ENCODE measurements at places on chromosomes 7 and 10.

- DNase-seq, result no peak
Measured at GRCh38 chr7:121446526-121446925, 50.4 kb upstream of the FAM3C start.

GRCh38 chr7:81361769-81362312, 408.0 kb downstream of the HGF start:
- no peak for DNase-seq

DNA sequence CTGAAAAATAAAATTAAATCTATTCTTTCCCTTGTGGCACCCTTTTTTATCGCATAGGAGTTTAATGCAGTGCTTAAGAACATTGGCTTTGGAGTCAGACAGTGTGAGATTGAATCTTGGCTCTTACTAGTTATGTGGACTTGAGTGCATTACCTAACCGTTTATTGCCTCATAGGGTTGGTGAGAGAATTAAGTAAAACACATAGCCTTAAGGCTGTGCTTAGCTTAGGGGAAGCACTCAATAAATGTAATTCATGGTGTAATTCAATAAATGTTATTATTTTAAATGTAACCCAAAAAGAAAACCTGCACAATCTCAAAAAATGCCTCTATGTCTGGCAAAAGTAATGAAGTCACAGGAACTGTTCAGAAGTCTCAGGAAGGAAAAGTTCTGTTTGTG, 2.7 kb downstream of the STK17A start:
- DNase-seq, result peak; percentile 27

GRCh38 chr10:63681993-63682697, 160.9 kb downstream of the REEP3 start:
- DNase-seq, result no peak

DNA sequence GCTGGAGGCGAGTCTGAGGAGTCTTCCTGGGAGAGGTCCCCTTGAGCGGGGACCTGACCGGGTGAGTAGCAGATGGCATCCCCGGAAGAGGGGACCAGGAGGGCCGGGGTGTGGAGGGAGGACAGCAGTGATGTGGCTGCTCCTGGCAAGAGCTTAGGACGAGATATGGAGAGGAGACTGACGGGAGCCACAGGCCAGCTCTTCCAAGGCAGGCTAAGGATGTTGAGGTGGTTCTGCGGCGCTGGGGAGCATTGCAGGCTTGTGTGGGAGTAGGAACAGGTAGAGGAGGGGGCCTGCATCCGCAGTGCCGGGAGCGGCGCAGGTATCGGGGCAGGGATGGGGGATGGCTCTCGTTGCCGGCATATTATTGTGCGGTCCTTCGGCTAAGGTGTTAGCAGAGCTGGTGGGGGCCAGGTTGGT, 76.7 kb upstream of the ANLN start:
- no peak for DNase-seq

GRCh38 chr7:100152404-100152803, 3.7 kb downstream of the LAMTOR4 start:
- no peak for DNase-seq
